ENCODE measurements at places on chromosomes 12 and 14.
A peak's percentile ranks its signal among the peaks of the same experiment; 100 is the strongest.

DNA sequence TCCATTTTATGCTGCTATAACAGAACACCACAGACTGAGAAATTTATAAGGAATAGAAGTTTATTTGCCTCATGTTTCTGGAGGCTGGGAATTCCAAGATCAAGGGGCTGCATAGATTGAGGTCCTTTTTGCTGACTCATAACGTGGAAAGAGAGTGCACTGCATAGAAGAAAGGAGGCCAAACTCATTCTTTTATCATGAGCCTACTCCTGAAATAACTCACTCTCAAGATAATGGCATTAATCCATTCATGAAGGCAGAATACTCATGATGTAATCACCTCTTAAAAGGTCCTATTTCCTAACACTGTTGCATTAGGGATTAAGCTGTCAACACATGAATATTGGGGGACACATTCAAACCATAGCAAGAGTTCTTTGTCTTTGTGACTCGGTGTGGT, 60.0 kb upstream of the FBXO33 start:
- no peak for DNase-seq

GRCh38 chr12:21606175-21606574, 1.5 kb upstream of the GYS2 start:
- DNase-seq: no peak

DNA sequence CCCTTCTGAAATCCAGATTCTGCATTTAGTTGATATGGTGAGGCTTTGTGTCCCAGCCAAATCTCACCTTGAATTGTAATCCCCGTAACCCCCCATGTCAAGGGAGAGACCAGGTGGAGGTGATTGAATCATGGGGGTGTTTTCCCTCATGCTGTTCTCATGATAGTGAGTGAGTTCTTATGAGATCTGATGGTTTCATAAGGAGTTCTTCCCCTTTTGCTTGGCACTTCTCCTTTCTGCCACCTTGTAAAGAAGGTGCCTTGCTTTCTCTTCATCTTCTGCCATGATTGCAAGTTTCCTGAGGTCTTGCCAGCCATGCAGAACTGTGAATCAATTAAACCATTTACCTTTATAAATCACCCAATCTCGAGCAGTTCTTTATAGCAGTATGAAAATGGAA, 23.1 kb upstream of the C12orf42 start:
- no peak for DNase-seq

- no peak for DNase-seq
Measured at GRCh38 chr14:50714450-50715073, 46.5 kb upstream of the SAV1 start.

- DNase-seq: no peak
Measured at GRCh38 chr14:61530296-61530695, 165.0 kb upstream of the HIF1A start.

DNA sequence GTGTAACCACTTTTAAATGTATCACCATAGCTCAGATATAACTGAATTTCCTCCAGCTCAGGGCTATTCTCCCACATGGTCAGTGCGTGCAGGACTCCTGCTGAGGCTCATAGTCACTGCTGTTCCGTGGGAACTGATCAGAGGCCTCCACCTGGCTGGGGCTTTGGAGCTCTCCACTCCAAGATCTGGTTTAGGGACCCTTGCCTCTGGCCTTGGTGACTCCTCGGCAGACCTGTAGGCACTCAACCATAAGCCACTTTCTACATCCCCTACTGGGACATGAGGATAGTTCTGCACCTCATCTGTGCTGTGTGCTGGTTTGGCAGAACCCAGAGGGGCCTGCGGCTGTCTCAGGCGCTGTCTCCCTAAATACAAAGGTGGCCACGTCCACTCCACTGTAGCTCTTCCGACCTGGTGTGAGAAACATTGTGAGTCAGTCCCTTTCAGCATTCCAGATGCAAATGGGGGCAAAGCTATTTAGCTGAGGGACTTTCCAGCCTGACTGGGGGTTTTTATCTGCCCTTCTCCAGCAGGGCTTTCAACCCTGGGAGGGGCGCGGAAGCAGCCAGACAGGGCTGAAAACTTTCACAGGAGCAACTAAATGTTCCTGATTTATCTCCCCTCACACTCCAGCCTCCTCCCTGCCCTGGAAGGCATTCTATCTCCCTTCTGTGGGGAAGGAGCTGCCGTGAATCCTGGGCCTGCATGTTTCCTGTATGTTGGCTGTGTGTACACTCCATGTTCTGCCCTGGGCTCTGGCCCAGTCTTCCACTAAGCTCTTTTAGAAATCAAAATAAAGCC, 218.3 kb upstream of the DAAM1 start:
- no peak for DNase-seq

- no peak for DNase-seq
Measured at GRCh38 chr12:23084236-23084995, 459.4 kb downstream of the ETNK1 start.

DNA sequence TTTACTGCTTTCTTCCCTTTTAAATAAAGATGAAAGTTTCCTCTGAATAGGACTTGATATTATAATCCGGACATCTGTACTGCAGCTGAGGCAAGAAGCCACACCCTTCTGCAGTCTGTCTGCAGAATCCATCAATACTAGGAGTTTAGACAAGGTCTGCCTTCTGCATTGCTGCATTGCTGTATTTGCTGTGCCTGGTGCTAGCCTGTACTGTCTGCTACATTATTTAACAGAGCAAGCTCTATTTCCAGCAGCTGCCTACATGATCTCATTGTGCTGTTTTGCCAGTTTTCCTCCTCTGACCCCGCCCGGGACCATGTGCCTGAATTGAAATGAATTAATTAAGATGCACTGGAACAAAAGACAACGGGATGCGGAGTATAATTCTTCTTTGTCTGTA, 1.7 kb downstream of the TUBA1A start:
- DNase-seq: peak; percentile 25

GRCh38 chr12:93089805-93090569, 160.9 kb upstream of the EEA1 start:
- DNase-seq: peak; percentile 26

DNA sequence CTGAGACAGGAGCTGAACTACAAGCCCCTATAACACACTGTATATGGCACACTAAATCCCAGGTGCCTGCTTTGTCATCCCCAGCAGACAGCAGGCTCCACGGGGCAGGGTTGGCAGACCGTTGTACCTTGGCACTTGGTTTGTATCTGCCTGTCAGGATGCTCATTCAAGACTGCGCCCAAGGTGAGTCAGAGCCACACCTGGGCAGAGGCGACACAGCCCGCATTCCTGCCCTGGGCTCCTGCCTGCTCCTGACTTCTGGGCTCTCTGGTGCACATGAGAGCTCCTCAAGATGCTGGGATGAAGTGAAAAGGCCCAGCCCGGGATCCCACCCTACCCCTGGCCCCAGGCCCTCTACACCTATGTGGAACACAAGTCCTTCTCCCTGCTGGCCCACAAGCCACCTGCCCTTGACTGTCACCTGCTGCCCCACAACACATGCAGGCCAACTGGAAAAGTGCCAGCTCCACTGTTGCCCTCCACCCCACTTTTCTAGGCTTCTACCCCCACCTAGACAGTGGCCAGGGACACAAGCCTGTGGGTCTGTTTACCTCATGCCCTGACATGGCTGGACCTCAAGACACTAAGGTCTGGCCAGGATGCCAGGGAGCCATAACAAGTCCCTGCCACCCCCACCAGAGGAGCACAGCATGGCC, 30.8 kb upstream of the PNMA1 start:
- DNase-seq: peak; percentile 84

GRCh38 chr12:65925626-65926025, 101.3 kb downstream of the HMGA2 start:
- DNase-seq: no peak

DNA sequence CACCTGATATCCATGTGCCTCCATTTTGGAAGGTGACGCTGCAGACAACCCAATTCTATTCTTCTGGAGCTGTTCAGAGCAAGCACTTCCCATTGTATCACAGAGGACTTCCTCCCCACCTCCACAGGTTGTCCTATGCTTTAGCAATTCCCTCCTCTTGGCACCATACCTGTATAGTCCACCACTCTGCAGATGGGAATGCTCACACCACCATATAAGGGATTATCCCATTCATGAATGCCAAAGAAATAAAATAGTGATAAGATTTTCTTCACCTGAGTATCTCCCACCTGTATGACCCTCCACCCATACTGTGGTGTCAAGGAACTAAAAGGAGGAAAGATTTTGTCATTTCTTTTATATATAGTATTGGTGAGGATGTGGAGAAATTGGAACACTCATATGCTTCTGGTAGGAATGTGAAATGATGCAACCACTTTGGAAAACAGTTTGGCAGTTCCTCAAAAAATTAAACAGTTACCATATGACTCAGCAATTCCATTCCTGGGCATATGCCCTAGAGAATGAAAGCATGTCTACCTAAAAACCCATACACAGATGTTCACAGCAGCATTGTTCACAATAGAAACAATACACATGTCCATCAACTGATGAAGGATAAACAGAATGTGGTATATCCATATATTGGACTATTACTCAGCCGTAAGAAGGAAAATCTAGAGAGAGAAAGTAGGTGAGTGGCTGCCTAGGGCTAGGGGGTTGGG, 75.2 kb downstream of the FIGNL2 start:
- no peak for DNase-seq

DNA sequence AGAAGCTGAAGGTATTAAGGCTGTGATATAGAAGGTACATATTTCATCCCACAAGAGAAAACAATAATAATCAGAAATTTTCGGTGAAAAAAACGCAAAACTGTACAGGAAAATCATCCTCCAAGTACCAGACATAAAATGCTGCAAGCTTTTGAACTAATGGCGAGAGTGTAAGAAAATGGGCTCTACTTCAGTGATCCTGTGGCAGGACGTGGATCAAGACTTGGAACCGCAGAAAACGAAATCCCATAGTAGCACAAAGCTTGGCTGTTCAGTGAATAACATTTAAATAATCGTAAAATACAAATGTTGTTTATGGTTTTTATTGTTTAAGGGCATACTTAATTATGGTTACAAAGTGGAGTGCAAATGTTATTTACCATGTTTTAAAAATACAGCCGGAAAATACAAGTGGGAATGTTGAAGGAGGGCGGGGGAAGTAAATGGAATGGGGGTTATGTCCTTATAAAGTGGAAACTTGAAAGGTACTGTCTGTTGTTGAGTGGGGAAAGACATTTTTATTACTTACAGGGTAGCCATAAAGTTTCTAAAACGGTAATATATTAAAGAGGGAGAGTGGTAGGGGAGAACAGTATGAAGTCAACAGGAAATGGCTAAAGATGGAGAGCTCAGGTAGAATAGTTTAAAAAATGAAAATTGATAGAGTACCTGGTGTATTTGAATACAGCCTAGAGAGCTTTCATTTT, 1.1 kb downstream of the SMIM10L1 start:
- no peak for DNase-seq

- peak; percentile 61 for DNase-seq
Measured at GRCh38 chr12:12212769-12213168, 54.1 kb downstream of the LRP6 start.

DNA sequence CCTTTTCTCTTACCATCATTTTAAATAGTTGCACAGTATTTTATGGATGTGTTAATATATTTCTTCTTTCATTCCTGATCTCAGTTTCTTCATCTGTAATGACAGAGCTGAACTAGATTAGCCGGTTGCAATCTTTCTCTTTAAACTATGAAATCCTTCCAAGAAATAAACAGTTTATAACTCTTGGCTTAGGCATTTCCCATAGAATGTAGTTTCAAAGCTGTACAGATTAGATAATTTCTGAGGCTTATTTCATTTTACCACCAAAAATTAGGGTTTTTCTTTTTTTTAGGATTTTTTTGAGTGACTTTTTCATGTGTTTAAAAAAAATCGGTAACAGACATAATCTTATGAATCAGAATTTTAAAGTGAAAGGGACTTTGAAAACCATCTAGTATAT, 144.0 kb downstream of the RAD51B start:
- DNase-seq: no peak

DNA sequence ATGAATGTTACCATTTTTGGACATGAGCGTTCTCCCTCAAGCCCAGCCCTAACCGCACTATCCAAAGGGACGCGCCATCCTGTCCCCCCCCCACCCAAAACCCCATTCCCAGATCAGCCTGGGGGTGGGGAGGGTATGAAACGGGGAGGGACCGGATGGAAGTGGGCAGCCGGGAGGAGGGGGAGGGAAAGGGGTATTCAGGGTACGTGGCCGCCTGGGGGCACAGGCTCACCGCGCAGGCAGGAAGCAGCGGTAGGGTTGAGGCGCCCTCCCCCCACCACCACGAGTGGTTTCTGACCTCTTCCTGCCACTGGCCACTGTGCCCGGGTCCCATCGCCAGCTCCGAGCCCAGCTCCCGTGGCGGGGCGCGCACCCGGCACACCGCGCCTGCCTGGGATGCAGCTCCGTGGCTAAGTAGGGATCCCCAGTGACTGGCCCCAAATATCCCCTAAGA, 1.4 kb downstream of the ACTN1 start:
- peak; percentile 68 for DNase-seq

GRCh38 chr12:93974252-93974651, 174.1 kb upstream of the PLXNC1 start:
- DNase-seq: no peak

DNA sequence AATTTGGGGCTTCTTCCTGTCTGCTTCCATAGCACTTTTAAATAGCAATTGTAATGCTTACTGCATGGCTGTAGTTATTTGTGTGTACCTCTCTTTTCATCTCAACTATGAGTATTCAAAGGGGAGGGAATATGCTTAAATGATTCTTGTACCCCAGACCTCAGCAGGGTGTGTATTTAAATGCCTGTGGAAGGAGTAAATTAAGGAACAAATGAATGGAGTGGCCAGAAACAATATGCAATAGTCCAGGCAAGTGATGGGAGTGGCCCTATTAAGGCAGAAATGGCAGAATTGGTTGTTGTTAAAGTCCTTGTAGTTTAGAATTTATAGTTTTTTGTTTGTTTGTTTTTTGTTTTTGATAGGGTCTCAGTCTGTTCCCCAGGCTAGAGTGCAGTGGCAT, 1.5 kb downstream of the RAD51B start:
- no peak for DNase-seq

GRCh38 chr12:127150028-127150427, 1116.9 kb upstream of the TMEM132C start:
- DNase-seq: no peak

- DNase-seq: peak; percentile 60
Measured at GRCh38 chr12:99043319-99043914, 398.3 kb downstream of the APAF1 start.

GRCh38 chr12:47828976-47829482, 9.3 kb upstream of the HDAC7 start:
- DNase-seq: peak; percentile 78

DNA sequence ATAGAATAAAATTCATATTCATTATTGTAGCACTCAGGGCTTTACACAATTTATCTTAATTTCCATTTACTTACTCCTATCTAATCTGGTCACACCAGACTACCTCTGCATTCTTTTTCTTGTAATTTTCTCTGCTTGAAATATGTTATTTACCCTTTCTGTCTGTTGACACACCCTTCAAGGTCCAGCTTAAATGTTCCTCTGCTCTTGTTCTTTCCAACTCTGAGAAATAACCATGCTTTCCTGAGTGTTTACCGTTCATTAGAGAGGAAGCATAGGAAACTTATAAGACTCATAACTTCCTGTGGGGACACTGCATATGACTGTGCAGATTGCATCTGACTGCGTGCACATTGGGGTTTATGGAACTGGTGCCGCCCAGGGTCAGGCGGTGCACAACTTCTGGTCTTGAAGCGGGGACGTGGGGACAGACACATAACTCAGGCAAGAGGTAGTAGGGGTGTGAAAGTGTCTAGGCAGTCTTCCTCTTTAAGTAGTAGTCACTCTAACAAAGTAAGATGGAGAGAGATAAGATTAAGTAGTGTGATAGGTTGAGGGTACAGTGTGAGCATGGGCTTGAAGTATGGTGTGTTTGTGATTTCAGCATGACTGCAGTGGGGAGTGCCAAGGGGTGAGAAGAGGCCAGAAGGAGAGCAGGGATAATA, 42.6 kb upstream of the FOXJ2 start:
- peak; percentile 18 for DNase-seq

Measured in mucosa of gallbladder (tissue), 1 donor.